ENCODE measurements at places on chromosomes 1 and 21.

GRCh38 chr1:245177071-245177900, 22.5 kb downstream of the KIF26B start:
- DNase-seq = no peak

GRCh38 chr1:53339736-53340635, 12.1 kb upstream of the LRP8 start:
- no peak for DNase-seq

DNA sequence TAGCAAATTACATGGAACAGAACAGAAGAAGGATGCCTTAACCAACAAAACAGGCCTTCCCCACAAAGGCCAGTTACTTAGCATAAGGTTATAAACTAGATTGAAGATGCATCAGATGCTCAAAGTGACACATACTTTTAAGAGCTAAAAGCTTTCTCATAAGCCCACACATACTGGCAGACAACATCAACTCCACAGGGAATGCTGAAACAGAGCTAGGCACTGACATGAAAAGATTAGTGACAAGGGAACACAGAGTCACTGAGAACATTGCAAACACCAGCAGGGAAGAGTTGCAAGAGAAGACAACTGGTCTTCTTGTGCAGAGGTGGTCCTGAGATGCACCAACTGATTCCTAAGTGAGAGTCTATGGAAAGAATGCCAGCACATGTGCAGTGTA, 6.9 kb downstream of the TTC13 start:
- DNase-seq = no peak

DNA sequence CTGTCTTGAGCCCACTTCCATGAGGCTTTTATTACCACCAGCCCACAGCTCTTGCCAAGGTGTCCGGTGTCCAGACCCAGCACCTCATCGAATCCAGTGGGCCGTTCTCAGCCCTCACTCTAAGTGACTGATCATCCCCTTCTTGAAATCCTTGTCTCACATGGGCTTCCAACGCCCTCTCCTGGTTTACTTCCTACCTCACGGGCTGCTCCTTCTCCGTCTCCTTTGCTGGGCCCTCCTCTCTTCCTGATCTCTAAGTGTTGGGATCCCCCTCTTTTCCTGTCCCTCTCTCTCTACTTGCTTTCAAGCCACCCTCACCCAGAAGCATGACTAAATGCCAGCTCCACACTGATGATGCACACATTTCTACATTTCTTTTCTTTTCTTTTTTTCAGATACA, 9.0 kb upstream of the RHBG start:
- DNase-seq = no peak

DNA sequence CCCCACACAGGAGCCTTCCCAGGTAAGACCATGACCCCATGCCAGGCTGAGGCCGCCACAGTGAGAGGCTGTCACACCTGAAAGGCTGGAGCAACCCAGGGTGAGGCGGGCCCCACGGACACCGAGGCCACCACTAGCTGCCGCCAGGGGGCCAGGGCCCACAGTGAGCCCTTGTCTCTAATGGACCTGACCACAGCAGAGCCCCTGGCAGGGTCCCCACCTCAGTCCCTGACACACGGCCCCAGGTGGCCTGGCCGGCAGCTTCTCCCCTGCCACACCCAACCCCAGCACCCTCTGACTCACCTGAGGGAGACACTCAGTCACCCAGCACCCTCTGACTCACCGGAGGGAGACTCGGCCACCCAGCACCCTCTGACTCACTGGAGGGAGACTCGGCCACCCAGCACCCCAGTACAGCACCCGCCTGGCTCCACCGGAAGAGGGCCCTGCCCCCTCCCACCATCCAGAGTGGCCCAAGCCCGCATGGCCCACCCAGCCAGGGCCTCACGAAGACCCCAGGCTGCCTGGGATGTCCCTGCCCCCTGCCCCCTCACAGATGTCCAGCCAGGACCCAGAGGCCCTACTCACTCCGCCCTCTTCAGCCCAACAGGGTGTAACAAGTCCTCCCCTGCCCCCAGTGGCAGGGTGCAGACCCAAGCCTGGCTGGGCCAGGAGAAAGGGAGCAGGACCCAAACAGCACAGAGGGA, 4.4 kb downstream of the DVL1 start:
- DNase-seq = no peak

DNA sequence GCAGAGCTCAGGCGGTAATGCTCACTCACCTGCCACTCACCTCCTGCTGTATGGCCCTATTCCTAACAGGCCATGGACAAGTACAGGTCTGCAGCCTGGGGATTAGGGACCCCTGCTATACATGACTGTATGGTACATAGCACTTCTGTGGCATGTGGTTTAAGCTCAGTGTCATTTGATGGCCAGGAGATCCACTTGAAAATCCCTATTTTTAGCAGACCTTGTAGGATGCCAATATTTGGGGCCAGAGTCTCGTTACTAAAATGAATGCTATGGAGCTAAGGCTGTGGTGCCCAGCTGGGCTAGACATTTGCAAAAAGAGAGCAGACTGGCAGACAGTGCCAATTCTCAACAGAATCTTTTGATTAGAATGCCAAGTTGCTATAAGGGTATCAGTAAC, 1.7 kb upstream of the ANGPTL7 start:
- no peak for DNase-seq

- no peak for DNase-seq
Observed at GRCh38 chr1:219731771-219732170, 118.9 kb upstream of the ZC3H11B start.

GRCh38 chr1:20172033-20172590, 13.8 kb upstream of the UBXN10 start:
- no peak for DNase-seq

DNA sequence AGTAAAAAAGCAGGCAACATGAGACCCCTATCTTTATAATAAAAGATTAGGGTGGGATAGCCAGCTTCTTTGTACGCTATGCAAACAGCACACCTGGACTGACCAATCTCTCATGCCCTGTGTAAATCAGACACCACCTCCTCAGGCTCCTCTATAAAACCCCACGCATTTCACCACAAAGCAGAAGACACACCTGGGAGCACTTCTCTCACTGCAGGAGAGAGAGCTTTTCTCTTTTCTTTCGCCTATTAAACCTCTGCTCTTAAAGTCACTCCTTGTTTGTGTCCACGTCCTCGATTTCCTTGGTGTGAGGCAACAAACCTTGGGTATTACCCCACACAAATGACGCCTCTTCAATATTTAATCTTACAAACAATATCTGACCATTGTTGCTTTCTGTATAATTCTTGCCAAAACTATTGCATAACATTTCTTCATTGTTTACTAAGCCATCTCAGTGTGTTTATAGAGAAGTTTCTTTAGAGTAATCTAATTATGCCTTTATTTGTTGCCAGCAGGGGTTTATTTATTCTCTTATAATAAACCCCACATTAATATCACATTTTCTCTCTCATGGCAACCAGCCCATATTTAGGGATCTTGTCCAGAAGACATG, 31.6 kb upstream of the NUF2 start:
- no peak for DNase-seq

GRCh38 chr1:18811733-18812452, 47.6 kb downstream of the TAS1R2 start:
- DNase-seq = no peak

- no peak for DNase-seq
Observed at GRCh38 chr1:23100074-23100748, 68.4 kb downstream of the LUZP1 start.

DNA sequence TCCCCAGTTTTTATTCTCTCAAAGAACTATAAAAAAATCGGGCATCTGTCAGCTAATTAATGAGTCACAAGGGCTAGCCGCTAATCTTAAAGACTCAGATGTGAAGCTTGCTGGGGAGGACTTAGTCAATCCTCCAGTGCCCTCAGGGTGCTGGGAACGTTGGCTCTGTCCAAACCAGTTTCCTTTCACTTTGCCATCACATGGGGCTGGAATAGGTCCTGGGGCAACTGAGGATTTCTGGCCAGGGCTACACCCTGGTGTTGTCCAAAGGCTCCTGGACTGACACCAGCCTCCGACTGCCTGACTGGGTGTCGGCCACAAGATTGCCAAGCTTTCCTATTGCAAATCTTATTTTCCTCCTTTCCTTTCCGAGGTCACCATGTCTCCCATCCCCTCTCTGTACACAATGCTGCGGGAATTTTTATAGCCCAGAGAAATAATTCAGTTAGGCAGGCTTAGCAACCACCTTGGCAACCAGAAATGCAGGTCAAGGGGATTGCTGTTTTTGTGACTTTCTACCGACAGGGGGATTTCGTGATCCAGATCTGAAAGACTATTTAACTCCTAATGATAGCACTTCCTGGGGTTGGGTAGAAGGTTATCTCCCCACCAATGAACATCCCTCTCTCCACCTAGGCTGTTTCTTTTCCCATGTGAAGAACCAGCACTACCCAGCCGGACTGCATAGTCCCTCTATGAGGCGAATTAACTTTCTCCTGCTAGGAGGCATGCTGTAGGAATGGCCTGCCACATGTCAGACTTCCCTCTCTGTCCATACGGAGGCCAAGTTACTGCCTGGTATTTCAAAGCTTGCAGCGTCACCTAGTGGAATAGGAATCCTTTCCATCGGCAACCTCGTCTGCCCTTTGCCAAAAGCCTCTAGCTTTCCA, 29.9 kb upstream of the CTBS start:
- DNase-seq = peak; percentile 70

DNA sequence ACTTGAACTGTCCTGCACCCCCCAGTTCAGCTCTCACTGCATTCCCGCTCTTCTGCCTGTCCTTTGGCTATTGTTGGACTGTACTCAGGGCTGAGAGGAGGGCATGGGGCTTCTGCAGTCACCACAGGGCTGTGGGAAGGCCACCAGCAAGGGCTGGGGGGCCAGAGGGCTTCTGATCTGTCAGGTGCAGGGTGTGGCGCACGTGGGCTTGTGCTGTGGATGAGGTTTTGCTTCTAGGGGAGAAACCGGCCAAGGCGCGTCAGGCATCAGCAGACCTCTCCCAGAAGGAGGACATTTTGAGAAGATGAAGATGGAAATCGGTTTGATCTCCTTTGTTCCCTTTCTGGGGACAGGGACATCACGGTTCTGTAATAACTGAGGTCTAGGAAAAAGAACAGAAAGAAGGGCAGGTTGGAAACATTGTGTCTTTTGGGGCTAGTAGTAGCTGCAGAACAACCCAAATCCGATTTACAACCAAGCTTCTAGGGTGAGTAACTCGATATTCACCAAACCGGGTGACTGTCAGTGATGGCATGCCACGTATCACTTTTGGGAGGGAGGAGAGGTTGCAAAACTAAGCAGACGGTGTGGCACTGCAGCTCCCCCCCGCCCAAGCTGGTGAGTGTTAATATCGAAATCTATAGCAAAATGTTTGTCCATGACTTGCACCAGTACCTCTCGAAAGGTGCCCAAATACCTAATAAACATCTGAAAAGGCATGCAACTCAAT, 40.9 kb downstream of the AGPAT3 start:
- peak; percentile 69 for DNase-seq

DNA sequence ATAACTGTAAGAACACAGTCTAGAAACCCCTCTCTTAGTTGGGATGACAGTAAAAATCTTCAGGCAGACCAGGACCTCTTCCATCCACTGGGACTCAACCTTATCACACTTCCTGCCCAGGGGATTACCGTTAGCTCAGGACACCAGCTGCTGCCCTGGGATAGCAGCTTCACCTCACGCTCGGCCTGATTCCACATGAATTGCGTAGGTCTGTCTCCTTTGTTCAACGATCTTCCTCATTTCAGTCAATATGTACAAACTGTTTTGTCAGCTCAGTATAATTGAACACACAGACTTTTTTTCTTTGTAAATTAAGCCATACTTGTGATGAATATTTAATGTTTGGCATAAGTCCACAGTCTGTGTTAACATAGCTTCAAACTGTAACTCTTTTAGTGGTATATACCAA, 290.4 kb downstream of the GRIK1 start:
- DNase-seq = no peak

- no peak for DNase-seq
Observed at GRCh38 chr1:5688081-5689077, 303.8 kb downstream of the NPHP4 start.

- no peak for DNase-seq
Observed at GRCh38 chr1:35030756-35031446, 844 bp downstream of the ZMYM6 start.

DNA sequence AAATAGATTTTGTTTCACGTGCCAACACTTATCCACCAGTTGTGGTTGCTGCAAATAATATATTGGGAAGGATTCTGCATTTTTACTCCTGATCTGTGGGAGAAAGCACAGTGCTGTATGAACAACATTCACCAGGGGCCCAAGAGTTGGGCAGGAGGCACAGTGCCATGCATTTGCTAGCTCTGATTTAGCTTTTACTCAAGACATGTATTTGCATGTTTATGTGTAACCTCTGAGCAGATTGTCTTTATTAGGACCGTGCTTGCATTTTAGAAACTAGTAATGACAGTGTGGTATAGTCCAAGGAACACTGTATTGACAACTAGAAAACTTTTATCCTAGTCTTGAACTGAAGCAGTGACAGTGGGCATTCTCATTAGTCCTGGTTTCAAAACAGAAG, 133.9 kb upstream of the B3GALT2 start:
- no peak for DNase-seq

DNA sequence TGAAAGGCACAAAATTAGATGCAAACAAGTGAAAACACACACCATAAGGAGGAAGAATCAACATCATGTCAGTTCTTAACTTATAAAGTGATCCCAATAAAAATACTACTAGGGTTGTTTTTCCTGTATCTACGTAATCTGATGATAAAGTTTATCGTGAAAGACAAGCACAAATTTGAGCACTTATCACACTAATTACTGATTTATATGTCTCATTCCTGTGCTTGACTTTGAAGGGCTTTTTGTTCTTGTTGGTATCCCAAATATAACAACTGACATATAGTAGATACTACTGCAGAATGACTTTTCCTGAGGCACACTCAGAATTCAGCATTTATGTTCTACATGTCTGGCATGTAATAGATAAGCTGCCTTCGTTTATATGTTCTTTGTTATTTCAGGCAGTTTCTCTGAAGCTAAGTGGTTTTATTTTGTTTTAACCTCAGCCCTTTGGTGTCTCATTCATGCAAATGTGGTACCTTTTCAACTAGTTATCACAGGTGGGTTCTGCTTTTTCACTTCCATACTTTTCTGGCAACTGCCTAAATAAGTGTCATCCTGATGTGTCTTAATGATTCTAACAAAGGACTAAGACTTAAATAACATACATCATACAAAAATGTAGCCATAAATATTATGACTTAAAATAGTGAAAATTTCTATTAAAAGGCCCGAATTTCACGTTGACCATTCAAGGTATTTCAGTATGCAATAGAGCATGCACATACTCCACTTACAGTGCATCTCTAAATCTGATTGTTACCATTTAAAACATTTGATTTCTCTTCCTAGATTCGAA, 73.2 kb downstream of the LRRC8C start:
- DNase-seq = no peak

GRCh38 chr1:15132965-15133364, 20.6 kb upstream of the TMEM51 start:
- no peak for DNase-seq

- DNase-seq = no peak
Observed at GRCh38 chr1:183505454-183506089, 33.3 kb downstream of the SMG7 start.

DNA sequence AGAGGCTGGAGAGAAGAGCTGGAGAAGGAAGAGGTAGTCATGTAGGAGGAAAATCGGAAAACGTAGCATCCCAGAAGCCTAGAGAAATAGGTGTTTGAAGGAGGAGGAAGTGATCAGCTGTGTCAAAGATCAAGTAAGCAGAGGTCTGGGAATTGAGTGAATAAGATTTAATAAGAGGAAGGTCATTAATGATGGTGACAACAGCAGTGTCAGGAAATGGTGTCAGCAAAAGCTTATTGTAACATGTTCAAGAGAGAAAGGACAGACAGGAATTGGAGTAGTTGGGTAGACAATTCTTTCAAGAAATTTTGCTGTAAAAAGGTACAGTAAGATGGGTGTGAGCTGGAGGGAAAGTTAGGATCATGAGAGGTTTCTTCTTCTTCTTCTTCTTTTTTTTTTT, 41.6 kb upstream of the SLC6A9 start:
- no peak for DNase-seq
